ENCODE measurements at places on chromosomes 7 and 10.

DNA sequence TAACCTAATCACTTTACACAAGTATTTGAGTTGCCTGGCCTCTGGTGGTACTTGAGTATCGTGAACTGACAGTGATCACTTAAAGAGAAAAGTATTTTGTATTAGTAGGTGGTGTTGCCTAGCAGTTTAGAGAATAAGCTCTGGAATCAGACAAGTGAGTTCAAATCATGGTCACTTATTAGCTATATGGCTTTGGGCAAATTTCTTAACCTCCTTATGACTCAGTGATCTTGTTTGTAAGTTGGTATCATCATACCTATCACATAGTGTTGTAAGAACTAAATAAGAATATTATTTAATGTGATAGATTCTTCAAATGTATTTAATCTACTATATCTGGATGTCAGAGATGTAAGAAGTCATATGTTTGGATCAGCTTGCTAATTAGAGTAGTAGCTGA is 163.8 kb downstream of the RNF133 start:
- DNase-seq = no peak

- no peak for DNase-seq
Observed at GRCh38 chr10:71576842-71577241, 142.7 kb downstream of the C10orf105 start.

- no peak for DNase-seq
Observed at GRCh38 chr7:73448609-73449008, 15.0 kb downstream of the FZD9 start.

DNA sequence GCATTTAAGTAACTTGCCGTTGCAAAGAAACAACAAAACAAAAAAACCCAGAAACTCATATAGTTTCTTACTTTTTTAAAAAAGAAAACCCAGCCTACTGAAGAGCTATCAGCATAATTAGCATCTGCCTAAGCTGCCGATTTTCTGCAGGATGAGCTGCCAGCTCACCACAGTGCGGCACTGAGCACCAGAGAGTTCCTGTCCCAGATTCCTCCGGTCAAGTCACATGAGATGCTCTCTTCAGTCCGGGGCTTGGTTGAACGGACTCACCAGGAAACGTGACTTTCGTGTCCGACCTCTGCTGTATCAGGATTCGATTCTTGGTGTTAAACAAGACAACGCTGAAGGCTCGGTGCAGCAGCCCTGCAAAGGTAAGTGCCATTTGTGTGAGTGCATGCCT is 3.2 kb downstream of the IDI2 start:
- DNase-seq = no peak

DNA sequence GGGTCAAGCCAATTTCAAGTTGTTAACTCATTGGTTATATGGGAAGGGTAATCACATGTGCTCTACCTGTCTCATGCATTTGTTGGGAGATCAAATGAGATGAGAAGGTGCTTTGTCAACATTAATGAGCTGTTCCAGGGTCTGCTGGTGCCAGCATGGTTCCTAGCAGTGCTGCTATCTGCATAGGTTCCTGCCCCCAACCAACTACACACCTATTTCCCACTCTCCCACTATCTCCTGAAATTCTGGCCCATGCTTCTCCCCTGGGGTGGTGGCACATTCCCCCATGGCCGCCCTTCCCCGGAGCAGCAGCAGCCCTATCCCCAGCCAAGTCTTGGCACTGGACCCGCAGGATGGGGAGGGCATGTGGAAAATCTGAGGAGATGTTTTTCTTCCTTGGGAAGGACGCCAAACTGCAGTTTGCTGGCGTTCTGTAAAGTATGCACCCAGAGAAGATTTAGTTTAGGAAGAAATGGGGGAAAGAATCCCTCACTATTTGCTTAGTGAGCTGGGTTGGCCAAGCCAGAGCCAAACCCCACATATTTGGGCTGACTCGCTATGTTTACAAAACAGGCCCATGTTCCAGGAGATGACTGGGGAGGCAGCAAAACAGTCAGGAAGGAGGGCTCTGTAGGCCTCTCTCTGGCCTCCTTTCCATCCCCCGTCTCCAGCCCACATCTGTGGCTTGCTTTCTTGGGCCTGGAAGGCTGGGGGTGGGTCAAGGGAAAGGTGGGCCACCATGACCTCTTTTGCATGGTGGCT is 42.5 kb downstream of the PPP1R3C start:
- DNase-seq = peak; percentile 94

DNA sequence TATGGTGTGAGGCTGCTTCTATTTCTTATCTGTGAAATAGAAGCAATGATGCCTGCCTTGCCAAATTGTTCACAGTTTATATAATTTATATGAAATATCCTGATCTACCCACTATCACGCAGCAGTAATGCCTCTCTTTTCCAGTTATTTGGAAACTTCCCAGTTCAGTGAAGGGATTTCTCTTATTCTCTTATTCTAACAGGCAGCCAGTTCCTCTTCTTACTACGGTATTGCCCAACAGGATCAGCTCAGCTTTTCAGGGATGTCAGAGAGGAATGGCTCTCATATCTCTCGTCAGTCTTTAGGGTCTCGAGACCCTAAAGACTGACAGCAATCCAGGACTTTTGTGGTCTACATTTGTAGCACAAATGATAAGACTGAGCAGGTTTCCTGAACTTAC is 215.6 kb downstream of the CREB5 start:
- DNase-seq = peak; percentile 70

DNA sequence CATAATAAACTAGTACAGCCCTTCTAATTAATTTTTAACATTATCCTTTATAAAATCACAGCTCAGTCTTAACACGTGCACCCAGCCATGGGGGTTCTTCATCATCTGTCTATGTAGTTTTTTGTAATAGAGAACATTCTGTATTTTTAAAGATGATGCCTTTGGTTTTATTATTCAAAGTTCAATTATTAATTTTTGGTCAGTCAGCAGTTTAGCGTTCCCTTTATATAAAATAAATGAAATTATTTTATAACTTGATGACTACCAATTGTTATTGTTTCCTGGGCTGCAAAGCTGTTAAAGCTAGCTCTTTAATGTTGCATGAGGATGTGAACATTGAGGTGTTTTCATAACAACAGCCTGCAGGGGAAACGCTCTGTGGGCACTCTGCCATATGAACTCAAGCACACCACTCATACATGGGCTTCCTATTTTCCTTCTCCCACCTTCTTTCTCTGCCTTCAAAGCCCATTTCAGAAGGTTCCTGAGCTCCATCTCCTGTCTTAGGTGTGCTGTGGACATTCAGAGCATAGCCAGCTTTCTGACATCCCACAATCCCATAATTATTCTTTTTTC is 172.0 kb upstream of the YAE1 start:
- DNase-seq = no peak

GRCh38 chr10:67521546-67521945 is 174.4 kb downstream of the CTNNA3 start:
- no peak for DNase-seq

- peak; percentile 76 for DNase-seq
Observed at GRCh38 chr10:85105614-85106255, 777.3 kb downstream of the CCSER2 start.

DNA sequence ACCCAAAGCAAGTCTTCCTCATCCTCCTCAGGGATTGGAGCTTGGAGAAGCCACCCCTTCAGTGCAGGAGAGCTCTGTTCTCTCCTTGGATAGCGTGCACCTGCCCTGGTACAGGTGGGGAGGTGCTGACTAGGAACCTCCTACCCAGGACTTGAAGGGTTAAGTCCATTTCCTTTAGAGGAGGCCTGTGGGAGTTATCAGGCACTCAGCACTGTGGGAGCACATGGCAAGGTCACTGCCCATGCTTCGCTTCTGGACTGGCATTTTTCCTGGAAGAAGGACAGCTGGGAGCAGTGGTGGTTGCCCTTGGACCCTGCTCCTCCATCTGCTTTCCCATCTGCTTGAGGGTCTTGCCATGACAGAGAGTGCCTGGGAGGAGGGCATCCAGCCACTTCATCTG is 142.8 kb downstream of the CXCL12 start:
- DNase-seq = no peak

Data from umbilical cord (tissue), 2 donors.